ENCODE measurements at places on chromosomes 2 and 18.
A peak's percentile ranks its signal among the peaks of the same experiment; 100 is the strongest.

DNA sequence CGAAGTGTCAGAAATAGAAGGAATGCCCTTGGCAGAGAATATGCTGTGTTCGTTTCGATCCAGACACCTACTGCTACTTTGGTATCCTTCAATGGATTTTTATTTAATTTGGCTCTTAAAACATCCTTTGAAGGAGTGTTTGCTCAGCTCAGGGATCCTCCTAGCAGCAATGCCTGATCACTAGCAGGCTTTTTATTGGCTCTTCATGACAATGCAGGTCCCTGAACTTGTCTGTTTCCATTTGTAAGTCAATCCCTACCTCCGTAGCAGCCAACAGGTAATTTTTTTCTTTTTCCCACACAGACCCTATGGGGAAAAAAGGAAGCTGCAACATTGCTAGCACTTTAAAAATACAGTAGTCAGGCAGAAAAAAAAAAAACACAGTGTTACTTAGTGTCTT, 366.2 kb upstream of the LRRTM1 start:
- DNase-seq: no peak

- no peak for DNase-seq
Measured at GRCh38 chr18:10377956-10378355, 76.5 kb upstream of the APCDD1 start.

- DNase-seq: no peak
Measured at GRCh38 chr2:233349005-233349998, 5.0 kb upstream of the DGKD start.

DNA sequence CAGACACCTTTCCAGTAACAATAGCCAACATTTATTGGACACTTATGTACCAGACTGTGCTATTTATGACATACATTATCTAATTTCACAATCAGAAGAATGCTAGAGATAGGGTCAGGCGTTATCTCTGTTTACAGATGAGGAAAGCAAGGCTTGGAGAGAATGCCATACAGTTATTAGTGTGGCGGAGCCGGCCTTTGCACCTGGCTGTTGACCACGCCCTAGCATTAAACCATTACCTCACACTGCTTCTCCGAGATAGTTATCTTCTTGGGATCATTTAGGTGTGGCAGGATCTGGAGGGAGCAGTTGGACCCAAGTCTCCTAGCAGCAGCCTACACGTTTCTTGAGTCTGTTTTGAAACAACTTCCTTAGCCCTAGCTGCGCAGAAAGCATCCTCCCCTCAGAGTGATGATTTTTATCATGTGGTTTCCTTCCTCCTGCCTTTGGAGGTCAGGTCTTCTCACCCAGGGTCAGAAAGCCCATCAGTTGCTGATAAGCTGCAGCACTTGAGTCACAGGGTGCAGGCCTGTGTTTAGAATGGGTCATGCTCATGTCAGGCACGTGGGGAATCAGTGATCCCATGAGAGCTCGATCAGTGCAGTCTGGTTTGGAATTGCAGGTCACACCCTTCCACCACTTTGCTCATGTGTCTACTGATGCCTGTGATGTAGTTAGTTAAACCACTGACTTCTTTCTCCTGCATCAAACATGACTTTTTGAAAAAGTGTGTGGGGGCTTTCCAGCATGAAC, 118.2 kb downstream of the SPTBN1 start:
- no peak for DNase-seq

DNA sequence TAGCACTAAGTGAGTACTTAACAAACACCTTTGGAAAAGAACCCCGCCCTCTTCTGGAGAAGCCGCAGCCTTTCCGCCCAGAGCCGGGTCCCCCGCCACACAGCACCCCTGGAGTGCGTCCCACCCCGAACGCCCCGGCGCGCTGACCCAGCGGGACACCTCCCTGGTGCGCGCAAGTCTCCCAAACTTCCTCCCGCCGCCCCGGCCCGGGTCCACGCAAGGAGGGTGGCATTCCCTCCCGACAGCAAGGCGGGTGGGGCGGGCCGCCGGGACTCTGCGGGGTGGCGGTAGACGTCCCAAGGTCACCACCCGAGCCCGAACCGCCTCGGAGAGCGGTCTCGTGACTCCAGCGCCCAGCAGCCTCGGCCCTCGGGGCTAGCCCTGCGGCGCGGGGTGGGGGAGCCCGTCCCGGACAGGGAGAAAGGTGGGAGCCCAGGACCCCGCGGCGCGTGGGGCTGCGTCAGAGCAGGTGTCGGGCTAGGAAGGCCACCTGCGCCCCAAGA, 598 bp downstream of the CCDC93 start:
- peak; percentile 76 for DNase-seq

DNA sequence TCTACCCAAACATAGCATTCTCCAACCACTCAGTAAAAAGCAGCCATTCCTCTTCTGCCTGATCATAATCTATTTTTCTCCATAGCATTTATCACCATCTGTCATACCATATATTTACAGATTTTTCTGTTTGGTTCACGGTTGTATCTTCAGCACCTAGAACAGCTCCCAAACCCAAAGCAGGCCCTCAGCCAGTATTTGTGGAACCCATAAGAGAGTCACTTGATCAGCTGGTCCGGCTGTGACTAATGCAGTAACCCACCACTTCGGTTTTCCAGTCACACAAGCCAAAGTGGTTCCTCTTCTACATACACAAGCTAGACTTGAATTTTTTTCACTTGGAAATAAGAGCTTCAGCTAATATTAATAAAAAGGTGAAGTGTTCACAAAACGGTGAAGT, 511.6 kb upstream of the CELF4 start:
- no peak for DNase-seq

DNA sequence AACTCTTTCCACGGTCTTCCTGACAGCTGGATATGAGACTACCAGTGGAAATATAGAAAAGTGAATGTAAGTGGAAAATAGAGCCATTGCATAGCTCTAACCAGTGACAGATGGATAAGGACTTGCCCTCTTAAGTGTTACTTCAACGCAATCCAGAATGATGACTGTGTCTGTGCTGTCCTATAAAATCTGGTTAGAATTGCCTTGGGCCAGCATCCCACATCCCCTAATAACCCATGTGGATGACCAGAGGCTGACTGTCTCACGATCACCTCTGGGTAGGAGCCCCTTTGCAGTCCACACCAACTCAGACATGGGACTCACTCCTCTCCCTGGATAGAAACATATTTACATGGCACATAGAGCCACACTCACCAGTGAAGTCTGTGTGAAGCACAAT, 186.6 kb downstream of the C1D start:
- DNase-seq: peak; percentile 37

- peak; percentile 97 for DNase-seq
Measured at GRCh38 chr2:66432801-66433694, 1.9 kb upstream of the MEIS1 start.

DNA sequence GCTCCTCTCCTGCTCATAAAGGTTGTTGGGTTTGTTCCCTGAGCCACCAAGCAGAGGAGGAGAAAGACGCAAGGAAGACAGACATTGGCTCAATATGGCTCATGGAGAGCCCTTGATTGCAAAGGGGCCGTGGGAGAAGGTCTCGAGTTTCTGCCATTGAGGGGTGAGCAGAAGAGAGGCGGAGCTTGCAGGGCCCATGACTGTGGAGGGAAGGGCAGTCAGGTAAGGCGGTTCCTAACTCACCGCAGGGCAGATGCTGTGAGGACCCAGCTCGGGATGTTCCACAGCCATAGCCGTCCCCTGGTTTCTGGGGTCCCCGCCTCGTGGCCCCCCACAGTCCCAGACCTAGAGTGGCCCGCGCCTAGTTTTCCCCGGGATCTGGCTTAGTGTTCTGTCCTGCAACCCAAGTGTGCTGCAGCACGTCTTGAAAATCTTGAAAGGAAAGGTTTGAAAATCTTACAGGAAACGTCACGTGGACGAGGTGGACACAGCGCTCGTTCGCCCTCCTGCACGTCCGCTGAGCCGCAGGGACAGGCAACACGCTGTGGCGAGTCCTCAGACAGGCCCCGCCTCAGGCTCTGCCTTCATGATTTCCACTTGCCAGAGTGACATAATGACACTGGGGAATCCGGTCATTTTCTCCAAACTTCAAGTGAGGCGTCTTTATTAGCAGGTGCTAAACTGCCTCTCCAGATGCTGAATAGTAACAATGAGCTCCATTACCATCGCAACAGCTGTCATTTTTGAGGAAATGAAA, 105.5 kb upstream of the HDAC4 start:
- no peak for DNase-seq

GRCh38 chr2:54456612-54457322, 640 bp downstream of the SPTBN1 start:
- peak; percentile 79 for DNase-seq

GRCh38 chr2:198314559-198315153, 510.3 kb downstream of the PLCL1 start:
- peak; percentile 61 for DNase-seq

GRCh38 chr2:60498816-60499429, 54.5 kb downstream of the BCL11A start:
- no peak for DNase-seq

GRCh38 chr2:85259101-85259590, 68.6 kb downstream of the TGOLN2 start:
- DNase-seq: peak; percentile 19

- peak; percentile 33 for DNase-seq
Measured at GRCh38 chr2:70790136-70790828, at the start of gene FIGLA. TSS of gene FIGLA (minus strand) at chr2:70790643. CDS start at chr2:70790638, 5 bp downstream.

GRCh38 chr2:111910609-111911277, 12.3 kb downstream of the MERTK start:
- DNase-seq: no peak

- DNase-seq: no peak
Measured at GRCh38 chr2:154600927-154601494, 97.5 kb upstream of the KCNJ3 start.

- DNase-seq: no peak
Measured at GRCh38 chr2:127542231-127542630, 6.7 kb downstream of the MYO7B start.

DNA sequence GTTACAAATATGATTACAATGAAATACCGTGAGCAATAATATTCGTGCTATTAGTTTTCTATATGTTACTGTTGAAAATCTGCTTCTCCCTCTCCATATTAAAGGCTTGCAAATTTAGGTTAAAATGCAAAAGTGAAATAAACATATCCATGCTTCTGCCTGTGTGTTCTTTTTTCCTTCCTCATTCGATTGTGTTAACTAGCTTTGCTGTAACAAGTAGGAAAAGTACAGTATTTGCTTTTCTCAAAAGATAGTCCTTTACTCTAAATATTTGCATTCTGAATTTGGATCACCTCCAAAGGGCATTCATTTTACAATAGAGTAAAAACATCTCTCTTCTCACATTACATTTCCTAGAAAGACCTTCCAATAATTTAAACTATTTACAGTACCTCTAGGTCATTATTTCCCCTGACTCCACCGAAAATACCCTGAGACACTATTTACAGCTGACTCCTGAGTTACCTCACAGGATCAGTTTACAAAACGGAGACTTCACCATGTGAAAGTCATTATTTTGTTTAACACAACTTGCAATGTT, 835.0 kb upstream of the FANCL start:
- no peak for DNase-seq

- peak; percentile 47 for DNase-seq
Measured at GRCh38 chr2:151315381-151315903, 26.0 kb upstream of the NMI start.

DNA sequence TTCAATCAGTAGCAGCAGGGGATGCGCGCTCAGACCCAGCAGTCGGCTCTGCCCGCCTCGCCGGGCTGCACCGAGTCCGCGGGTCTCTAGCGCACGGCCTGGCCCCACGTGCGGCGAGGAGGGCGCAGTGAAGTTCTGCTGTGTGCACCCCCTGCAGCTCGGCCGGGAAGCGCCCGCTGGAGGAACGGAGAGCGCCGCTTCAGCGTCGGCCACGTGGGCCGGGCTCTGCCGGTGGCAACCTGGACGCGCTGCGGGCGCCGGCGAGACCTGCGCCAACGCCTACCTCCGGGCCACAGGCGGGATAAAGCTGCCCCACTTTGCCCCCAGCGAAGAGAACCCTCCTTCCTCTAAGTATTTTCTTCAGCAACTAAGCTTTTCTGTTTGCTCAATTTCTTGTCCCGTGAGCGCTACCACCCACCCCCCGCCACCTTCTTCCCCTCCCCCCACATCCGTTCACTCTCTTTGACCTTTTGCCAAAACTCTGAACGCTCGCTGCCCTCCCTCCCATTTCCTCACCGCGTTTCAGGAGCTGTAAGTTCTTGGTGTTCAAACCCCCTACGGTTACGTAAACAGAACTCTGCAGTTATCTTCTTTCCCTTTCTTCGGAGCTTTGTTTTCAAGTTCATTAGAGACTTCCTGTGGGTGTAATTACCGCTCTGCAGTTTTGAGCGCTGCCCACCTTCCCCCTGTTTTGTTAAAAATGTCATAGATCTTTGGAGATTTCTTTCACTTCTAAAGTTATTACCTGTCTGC, 42.6 kb upstream of the EDAR start:
- DNase-seq: peak; percentile 28

DNA sequence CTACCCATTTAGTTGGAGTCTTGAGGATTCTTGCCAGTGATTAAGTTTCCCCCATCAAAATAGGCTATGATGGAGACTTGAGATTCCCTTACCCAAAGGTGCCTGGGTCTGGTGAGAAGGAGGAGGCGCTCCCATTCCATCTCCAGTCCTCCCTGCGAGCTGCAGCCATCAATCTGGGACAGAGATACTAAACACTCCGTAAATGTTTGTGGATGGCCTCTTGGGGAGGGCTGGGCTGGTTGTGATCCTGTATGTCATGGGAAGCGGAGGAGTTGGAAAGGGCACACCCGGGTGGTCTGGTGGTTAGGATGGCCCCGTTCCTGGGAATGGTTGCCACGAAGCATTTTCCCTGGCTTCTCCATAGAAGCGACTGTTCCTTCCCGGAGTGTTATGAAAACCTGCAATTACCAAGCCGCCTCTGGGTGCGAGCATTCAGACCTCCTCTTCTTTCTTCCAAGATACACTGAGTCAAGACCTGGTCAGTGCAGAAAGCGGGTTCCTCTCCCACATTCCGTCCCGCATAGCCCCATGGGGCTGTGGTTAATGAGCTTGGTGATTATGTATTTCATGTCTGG, 196.9 kb downstream of the CTIF start:
- no peak for DNase-seq

DNA sequence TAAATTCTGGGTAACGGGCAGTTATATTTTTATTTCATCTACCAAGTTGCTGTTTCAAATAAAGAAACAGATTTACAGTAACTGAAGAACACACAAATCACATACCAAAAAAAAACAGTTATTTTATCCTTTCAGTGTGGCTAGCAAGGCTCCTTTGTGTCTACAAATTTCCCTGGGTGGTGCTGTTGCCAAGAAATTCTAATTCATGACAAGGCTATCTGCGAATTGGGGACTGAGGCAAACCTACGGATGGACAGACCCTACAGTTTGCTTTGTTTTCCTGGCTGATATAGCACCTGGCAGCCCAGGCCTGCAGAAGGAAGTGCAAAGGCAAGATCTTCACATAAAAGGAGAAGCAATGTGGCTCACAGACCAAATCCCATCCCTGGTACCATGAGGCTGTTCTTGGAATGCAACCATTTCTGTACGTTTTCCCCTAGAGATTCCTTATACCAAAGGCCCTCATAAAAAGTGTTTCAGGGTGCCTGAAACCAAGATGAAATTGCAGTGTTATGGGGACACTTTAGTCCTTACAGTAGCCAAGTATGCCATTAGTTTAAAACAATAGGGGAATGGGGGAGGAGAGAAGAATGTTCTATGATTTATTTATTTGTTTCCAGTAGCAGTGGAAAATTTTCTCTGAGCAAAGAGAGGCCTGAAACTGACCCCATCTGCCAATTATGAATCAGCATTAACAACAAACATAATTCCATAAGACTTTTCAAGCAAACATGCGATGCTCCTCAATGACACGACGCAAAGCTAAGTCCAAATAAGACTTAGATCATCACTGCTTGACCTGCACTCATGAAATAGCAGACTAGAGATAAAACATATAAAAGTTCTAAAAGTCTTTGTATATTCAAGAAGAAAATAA, 4.3 kb downstream of the KLF7 start:
- no peak for DNase-seq

- no peak for DNase-seq
Measured at GRCh38 chr2:50065835-50066234, 911.5 kb upstream of the FSHR start.

Data from GM03348 (cell line).